ENCODE measurements at places on chromosomes 11 and 22.

GRCh38 chr11:77470971-77471370, 2.9 kb downstream of the PAK1 start:
- no peak for DNase-seq

- no peak for DNase-seq
These were observed 100.8 kb upstream of the TTC12 start for GRCh38 chr11:113213549-113213948.

DNA sequence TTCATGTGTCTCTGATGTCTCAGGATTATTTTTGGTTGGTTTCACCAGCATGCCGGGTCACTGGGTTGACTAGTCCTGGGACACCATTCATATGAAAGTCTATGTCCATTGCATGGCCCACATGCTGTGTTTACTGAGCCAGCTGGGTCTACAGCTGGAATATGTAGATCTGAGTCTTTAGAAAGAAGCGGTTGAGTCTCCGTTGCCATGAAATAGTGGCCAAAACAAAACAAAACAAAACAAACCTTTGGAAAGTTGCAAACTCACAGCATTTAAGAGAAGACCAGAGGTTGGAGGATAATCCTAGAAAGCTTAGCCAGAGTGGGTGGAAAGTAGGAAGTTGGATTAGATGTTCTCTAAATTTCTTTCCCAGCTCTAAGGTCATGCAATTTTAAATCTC, 191.8 kb upstream of the NTM start:
- no peak for DNase-seq

GRCh38 chr11:1777737-1778136, 14.0 kb upstream of the CTSD start:
- no peak for DNase-seq

DNA sequence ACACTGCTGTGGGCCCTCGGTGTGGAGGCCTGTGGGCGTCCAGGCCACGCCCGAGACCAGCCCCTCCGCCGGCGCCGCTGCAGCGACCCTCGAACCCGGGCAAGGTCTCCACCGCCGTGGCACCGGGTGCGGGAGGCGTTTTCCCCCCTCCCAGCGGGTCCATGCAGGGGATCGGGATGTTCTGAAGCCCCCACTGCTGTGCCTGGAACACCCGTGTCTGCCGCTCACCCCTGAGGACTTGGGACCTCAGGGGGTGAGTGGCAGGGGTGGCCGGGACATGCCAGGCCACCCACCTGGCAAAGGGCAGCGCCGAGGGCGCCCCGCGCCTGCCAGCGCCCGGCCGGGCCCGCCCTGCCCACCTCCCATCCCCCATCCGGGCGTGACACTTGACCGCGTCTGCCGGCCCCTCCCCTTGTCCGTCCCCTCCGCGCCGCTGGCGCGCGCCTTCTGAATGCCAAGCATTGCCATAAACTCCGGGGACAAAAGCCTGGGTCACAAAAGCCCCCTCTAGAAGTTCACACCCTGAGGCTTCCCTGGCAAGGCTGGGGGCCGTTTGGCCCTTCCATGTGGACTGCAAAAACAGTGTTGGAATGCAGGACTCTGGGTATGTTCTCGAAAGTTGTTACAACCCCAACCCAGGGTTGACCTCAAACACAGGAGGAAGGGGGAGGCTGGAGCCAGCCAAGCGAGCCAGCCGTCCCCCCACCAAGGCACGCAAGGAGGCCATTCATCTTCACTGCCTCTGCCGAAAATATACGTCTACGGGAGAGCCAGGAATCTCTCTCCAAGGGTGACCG, 819 bp upstream of the KCNQ1OT1 start:
- peak; percentile 21 for DNase-seq

DNA sequence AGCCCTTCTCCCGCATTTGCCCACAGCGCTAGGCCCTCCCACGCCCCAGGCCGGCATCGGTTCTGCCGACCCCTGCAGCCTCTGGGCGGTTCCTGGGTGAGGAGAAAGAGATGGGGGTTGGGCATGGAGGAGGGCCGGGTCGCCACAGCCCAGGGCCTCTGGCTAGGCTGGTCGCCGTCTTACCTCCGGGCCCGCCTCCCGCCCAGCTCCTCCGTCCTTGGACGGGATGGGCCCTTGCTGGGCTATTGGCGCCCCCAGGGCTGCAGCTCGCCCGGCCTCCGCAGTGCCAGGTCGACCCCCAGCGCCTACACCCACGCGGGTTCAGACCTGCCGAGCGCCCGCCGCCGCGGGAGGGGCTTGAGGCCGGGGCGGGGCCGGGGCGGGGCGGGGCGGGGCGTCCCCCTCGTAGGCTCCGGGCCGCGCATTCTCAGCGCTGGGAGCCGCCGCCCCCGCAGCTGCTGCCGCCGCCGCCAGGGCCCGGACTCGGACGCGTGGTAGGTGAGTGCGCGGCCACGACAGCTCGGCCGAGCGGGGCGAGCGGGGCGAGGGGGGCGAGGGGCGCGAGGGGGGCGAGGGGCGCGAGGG, at the start of gene CD151:
Gene CD151 (plus strand): TSS at position 424 of the 585 bp plus-strand sequence. CDS start 3,118 bp downstream, outside the sequence.
- no peak for DNase-seq

- no peak for DNase-seq
These were observed 12.3 kb downstream of the TBX1 start for GRCh38 chr22:19772673-19773469.
